ENCODE measurements at places on chromosomes 4 and X.

- no peaks in the 10 kb centered on the region for H3K36me3 ChIP-seq
- no peak overlapping the region for H3K27ac ChIP-seq
- H3K4me1 ChIP-seq = no peaks in the 10 kb centered on the region
- H3K4me3 ChIP-seq = no peak overlapping the region
- H3K27me3 ChIP-seq = peaks cover 4% of the 10 kb centered on the region
Observed at GRCh38 chr4:153974452-153974851, 185.6 kb upstream of the SFRP2 start.

DNA sequence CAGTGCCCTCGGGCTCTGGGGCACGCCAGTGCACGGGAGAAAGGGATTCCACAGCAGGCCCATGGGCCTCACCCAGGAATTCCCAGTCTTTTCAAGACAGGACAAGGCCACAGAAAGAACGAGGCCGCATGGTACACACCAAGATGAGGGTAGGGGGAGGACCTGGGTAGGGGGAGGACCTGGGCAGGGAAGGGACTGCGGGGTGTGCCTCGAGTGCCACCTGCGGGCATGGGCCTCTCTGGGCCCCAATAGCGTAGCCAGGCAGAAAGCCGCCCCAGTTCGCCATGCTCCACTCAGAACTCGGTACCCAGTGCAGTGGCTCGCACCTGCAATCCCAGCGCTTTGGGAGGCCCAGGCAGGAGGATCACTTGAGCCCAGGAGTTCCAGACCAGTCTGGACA lies 14.0 kb upstream of the DUSP9 start:
- no peaks in the 10 kb centered on the region for H3K36me3 ChIP-seq
- peaks cover 33% of the 10 kb centered on the region for H3K27me3 ChIP-seq
- H3K4me3 ChIP-seq = no peak overlapping the region
- no peak overlapping the region for H3K27ac ChIP-seq

DNA sequence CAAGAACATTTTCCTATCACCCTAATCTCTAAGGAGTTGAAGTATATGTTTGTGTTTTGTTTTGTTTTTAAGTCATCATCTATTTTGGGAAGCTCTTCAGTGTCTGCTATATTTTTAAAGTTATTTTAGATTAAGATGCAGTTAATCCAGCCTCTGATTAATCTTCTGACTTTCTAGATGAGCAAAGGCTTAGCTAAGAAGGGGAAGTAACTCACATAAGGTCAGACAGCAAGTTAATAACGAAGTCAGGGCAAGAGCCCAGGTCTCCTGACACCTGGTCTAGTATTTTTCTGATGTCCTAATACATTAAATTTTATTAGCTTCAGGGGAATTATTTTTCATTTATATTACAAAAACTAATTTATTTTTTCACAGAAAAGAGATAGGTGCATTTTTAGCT lies 168.5 kb downstream of the SOWAHB start:
- no peak for DNase-seq
- H3K4me1 ChIP-seq = no peaks in the 10 kb centered on the region
- H3K27ac ChIP-seq = no peak overlapping the region
- H3K4me3 ChIP-seq = no peak overlapping the region
- H3K27me3 ChIP-seq = peaks cover 26% of the 10 kb centered on the region

- no peak overlapping the region for H3K27ac ChIP-seq
- no peak overlapping the region for H3K4me3 ChIP-seq
- DNase-seq = no peak
- no peaks in the 10 kb centered on the region for H3K36me3 ChIP-seq
Observed at GRCh38 chr4:80388284-80388607, 52.7 kb downstream of the CFAP299 start.

GRCh38 chr4:146260521-146260920 lies 46.2 kb downstream of the REELD1 start:
- H3K27me3 ChIP-seq = no peaks in the 10 kb centered on the region
- H3K4me1 ChIP-seq = no peaks in the 10 kb centered on the region
- DNase-seq = no peak

GRCh38 chrX:16814597-16814996 lies 28.3 kb downstream of the TXLNG start:
- peaks cover 11% of the 10 kb centered on the region for H3K4me1 ChIP-seq
- DNase-seq = no peak
- H3K4me3 ChIP-seq = no peak overlapping the region
- H3K27me3 ChIP-seq = no peaks in the 10 kb centered on the region
- no peak overlapping the region for H3K27ac ChIP-seq

DNA sequence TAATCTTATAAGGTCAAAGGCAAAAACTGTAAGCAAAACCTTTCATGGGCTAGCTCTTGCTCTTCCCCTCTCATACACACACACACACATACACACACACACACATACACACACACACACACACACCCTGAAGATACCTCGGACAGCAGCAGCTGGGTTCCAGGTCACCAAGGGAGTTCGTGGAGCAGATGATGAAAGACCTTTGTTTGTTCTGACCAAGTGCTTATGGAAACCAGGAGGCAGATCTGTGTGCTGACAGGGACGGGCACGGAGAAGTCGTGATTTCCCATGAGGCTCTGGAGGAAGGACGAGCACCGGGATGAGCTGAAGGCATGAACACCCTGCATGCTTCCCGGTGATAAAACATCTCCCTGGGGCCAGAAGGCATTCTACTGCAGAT lies 35.4 kb upstream of the CRMP1 start:
- no peaks in the 10 kb centered on the region for H3K36me3 ChIP-seq
- H3K4me3 ChIP-seq = no peak overlapping the region
- no peaks in the 10 kb centered on the region for H3K4me1 ChIP-seq
- peaks cover 12% of the 10 kb centered on the region for H3K27me3 ChIP-seq

DNA sequence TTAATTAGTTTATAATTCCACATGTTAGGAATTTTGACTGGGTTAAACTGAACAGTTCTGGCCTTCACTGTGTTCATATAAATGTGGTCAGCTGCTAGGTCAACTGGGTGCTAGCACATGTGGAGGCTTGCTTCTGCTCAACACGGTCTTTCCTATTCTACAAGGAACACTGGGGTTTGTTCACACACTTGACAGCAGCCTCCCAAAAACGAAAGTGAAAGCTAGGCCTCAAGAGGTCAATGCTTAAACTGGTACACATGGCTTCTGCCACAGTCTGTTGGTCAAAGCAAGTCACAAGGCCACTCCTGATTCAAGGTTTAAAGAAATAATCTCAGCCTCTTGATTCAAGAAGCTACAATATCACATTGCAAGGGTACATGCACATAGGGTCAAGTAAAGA lies 126.5 kb downstream of the QDPR start:
- no peaks in the 10 kb centered on the region for H3K36me3 ChIP-seq
- H3K27me3 ChIP-seq = no peaks in the 10 kb centered on the region
- H3K4me1 ChIP-seq = peaks cover 20% of the 10 kb centered on the region
- no peak overlapping the region for H3K27ac ChIP-seq

- no peaks in the 10 kb centered on the region for H3K36me3 ChIP-seq
- H3K4me3 ChIP-seq = no peak overlapping the region
- DNase-seq = no peak
- H3K4me1 ChIP-seq = no peaks in the 10 kb centered on the region
- peaks cover 32% of the 10 kb centered on the region for H3K27me3 ChIP-seq
Observed at GRCh38 chr4:76623217-76624045, 188.4 kb downstream of the SHROOM3 start.

- H3K27ac ChIP-seq = no peak overlapping the region
- no peak for DNase-seq
- no peak overlapping the region for H3K4me3 ChIP-seq
- no peaks in the 10 kb centered on the region for H3K27me3 ChIP-seq
- H3K4me1 ChIP-seq = no peaks in the 10 kb centered on the region
Observed at GRCh38 chr4:128267745-128268144, 19.9 kb downstream of the PGRMC2 start.

DNA sequence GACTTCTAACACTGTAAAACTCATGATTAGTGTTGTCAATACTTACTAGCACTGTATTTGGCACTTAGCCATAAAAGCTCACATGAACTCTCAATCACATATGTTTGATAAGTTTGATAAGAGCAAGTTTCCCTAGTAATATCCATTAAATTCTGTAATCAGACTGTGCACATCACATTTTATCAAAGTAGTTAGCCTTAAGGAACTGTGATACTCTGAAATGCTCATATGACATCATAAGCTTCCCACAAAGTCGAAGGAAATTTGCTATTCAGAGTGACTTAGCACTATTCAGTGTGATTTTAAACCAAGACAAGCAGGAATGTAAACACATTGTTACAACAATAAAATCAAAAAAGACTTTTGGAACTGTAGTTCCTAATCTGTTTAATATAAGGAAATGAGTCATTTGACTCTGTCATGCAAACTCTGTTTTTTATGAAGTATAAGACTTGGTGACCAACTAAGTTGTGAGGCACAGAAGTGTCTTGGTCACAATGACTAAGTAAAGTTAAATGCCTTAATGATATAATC lies 6.7 kb downstream of the SLC7A11 start:
- no peak overlapping the region for H3K4me3 ChIP-seq
- no peaks in the 10 kb centered on the region for H3K36me3 ChIP-seq
- H3K4me1 ChIP-seq = peaks cover 14% of the 10 kb centered on the region
- peak overlapping the region; percentile 68 for H3K27ac ChIP-seq
- H3K27me3 ChIP-seq = no peaks in the 10 kb centered on the region

Data from activated T-cell treated with anti-CD3 and anti-CD28 coated beads, Interleukin-2, amount 50 U/mL, for 24 hours (primary cell).